Fibroblast of the aortic adventitia (primary cell): ENCODE measurements at places on chromosomes 3 and 15. TPM values are rescaled to one million over a fixed set of nuclear protein-coding genes. Genes with fewer than 3 reads are reported as not detected.

- no peak for DNase-seq
Measured at GRCh38 chr3:82999777-83000176, 1238.3 kb upstream of the GBE1 start.

- peak; percentile 87 for DNase-seq
Measured at GRCh38 chr15:39242345-39242744, 338.5 kb upstream of the THBS1 start.

GRCh38 chr3:132556508-132557159, 40.4 kb upstream of the ACKR4 start:
- peak; percentile 42 for DNase-seq

DNA sequence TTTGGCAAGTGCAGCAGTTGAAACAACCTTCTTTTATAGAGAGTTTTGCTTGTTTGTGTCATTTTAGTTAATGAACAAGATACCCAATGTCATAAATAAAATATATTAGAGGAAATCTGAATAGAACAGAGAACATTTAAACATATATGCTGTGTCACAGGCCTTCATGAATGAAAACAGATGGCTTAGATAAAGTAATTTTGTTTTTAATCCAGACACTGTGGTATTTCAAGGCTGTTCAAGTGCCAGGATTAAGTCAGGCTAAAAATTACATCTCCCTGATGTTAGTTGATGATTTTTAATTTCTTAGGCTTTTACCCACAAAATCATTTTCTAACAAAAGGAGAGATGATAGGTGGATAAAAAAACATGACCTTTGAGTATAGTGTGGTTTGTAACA, 4.9 kb upstream of the ACKR4 start:
- peak; percentile 72 for DNase-seq

DNA sequence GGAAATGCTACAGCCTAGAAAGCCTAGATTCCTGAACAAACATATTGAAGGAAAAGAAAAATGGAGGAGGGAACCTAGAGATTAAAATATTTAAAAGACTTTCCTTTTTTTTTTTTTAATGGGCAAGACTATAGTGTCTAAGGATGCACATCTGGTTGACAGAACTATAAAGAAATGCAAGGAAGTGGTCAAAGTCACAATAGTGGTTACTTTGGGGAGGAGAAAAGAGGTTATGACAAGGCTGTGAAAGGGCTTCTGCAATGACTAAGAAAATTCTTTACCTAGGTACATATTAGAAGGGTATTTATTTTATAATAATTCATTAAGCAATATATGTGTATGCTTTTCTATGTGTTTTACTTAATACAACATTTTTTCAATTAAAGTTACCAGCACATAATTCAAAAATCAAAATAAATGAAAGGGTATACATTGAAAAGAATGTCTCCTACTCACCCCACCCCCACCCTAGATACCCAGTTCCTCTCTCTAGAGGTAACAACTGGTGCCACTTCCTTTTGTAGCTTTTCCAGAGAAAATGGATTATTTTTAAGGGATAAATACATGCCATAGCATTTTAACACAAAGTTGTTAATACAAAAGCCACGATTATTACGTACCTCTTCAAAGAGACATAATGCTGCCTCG, 70.1 kb downstream of the HERC1 start:
- DNase-seq: no peak

DNA sequence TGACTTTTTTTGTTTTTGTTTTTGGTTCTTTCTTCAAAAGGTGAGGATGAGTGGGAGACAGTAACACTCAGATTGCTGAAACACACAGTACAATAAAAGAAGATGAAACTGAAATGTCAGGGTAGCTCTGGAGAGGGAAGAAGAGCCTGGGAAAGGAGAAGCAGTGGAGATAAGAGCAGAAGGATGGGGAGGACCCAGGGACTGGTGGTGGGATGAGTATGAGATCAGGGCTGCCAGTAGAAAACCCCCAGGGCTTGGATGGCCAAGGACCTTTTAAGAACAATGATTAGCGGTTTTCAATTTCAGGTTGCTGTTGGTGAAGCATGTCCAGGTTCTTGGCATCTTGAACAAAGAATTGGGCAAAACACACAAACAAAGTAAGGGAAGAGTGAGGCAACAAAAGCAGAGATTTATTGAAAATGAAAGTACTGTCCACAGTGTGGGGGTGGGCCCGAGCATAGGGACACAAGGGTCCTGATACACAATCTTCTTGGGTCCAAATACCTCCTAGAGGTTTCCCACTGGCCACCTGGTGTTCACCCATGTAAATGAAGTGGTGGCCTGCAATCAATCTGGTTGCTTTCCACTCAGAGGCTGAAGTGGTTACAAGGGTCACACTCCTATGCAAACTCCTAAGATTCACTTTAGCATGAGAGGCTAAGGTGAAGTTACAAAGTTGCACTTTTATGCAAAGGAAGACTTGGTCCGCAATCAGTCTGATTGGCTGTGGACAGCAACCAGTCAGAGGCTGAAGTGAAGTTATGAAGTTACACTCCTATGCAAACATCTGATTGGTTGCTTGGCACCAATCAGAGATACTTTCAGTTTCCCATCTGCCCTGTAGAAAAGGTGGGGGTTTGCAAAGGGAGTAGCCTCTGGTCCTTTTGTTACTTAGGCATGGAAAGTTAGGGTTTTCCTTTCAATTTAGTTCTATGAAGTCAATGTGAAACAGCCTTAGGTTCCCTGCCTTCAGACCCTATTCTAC, 26.1 kb upstream of the MFSD1 start:
- DNase-seq: no peak

- DNase-seq: no peak
Measured at GRCh38 chr15:34851751-34852150, 56.4 kb upstream of the ACTC1 start.

DNA sequence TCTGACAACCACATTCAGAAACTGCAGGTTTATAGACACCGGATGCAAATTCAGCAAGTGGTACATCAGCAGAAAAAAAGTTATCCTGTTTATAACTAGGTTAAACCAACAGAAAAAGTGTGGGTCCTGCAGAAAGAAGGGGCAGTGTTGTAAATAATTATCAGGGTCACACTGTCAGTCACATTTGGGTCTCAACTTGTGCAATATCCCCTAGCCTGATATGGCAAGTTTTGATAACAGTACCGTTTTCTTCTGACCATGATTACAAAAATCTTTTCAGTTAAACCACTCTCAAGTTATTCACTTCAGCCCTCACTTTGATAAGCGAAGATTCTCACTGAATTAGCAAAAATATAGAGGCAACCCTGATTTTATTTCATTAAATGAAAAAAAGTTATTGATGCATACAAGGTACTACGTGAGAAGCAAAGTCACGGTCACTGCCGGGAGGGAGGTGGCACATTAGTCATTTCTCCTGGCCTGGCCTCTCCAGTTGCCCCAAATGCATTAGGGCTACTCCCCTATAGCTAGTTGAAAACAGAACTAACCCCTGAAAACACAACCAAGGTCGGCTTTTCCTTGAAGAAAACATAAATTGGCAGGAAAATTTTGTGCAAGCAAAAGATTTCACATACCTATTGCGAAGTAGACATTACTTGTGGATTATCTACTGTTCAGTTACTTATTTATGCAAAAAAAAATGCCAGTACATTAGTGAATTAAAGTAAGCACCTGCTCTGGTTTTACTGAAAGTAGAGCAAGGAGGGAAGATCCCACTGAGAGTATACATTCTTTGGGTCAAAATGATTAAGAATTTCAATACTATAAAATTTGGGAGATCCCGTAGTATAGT, 28.6 kb downstream of the IL5RA start:
- DNase-seq: no peak

DNA sequence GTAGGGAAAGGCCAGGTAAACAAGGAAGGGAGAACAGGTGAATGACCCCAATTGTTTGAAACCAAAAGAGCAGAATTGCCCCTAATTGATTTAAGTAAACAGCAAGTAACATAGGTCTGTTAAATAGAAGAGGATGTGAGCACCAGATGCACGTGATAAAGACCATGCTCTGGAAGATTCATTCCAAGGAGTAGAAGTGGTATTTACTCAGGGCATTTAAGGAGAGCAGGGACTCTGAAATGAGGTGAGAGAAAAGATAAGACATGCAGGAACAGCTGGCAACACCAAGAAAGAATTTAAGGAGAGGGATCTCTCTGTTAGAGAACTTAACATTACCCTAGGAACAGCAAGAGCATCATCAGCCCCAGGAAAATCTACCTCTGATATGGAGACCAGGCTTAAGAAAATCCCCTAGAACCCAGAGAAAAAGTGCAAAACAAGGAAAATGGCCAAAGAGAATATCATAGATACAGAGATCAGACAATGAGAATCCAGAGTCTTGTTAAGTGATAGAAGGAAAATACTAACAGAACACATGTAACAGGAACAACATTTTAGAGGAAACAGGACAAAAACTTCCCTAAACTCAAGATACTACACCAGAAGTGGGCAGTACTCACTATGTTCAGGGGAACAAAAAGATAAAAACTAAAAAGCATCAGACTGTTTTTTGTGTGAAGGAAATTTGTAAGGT, 6.4 kb downstream of the NUDT16 start:
- no peak for DNase-seq

DNA sequence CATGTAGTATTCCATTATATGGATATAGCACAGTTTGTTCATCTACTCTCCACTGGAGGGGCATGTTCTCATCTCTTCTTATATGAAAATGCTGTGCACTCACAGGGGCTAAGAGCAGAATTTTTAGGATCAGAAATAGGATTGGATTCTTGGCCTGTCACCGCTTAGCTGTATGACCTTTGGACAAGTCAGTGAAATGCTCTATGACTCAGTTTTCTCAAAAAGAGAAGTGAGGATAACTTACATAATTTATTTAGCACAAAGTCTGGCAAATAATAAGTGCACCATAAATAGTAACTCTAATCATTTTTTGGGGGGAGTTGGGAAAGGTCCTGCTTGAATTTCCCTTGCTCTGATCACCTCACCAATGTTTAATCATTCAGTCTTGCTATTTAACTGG, 103.7 kb upstream of the LRIG1 start:
- DNase-seq: no peak

DNA sequence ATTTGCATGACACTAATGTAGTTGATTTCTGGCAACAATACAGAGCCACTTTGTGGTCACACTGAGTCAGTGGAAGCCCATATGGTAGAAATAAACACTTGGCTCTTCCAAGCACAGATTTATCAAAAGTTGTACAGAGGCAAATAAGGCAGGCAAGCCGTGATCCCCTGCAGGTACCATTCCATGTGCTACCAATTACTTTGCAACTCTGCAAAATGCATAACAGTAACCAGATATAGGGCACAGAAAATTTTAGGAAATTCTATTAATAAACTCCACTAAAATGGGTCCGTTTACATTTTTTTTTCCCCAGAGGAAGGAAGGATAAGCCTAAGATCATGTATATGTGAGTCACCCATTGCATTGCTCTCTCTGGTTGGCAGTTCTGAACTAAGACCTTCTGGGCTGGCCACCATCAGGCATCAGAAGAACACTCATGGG, 103.1 kb upstream of the PTX3 start:
- DNase-seq: peak; percentile 79

- DNase-seq: no peak
Measured at GRCh38 chr3:183359036-183359435, 69.4 kb downstream of the MCF2L2 start.

Gene KBTBD13
- not detected in 2 replicates for total RNA-seq

Gene TM4SF1
- total RNA-seq: 213 and 299 TPM in 2 replicates

Gene PXK
- total RNA-seq: 19.3 and 64.4 TPM in 2 replicates

Gene SLC22A14
- not detected in 2 replicates for total RNA-seq

Gene TMOD3
- total RNA-seq: 21.3 and 53.0 TPM in 2 replicates

Gene TM6SF1
- 0.18 TPM in 1 of 2 replicates, not detected in the other for total RNA-seq
